ENCODE measurements at places on chromosomes 1 and 21.

GRCh38 chr1:159089184-159089791, 12.7 kb upstream of the AIM2 start:
- no peak for DNase-seq

GRCh38 chr1:198725090-198725489, 86.2 kb downstream of the PTPRC start:
- DNase-seq: no peak

- DNase-seq: no peak
Measured at GRCh38 chr1:222759451-222760035, 22.5 kb downstream of the FAM177B start.

GRCh38 chr1:66416295-66416694, 117.7 kb upstream of the SGIP1 start:
- DNase-seq: no peak

- DNase-seq: no peak
Measured at GRCh38 chr21:38424305-38425019, 73.8 kb downstream of the ERG start.
